Small intestine (tissue), 16 donors: ENCODE measurements at places on chromosomes 7 and 10.

DNA sequence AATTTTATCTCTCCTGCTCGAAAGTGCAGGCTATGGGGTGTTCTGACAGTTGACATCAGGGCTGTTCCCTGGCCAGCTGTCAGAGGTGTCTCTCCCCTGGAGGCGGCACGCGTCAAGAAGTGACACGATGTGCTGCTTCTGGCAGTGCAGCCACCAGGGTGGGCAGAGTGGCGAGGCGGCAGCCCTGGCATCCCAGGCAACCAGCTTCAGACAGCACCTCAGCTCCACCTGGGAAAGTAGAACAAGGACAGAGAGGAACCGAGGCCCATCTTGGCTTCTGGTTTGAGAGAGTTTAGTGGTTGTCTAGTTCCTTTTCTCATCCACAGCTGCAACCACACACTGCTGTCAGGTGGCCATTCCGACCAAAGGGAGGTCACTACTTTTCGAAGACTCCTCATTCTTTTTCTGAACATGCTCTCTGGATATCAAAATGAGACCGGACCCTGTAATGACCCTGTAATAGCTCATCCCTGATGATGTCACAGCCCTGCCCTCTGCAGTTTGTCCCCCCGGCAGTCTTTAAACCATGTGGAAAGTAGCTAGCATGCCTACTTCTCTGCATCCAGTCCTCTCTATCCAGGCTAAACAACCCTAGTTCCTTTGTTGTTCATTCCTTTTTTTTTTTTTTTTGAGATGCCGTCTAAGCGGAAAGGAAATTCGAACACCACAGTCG is 381.0 kb upstream of the NRP1 start:
- DNase-seq, result no peak

DNA sequence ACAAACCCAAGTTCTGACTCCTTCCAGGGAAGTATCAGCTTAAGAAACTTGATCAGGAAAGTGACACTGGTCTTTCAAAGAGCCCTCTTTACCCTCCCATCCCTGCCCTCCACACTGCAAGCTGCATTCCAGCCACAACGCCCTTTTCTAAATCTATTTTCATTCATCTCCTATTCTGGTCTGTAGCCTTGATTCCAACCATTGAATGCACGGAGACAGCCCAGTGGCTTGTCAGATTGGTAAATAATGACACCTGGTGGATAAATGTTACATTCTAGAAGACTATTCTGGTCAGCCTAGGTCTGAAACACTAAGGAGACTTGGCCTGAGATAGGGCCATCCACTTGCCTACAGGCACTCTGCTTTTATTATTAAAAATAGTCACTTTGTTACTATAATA is 20.9 kb downstream of the MORN4 start:
- DNase-seq, result peak; percentile 46

DNA sequence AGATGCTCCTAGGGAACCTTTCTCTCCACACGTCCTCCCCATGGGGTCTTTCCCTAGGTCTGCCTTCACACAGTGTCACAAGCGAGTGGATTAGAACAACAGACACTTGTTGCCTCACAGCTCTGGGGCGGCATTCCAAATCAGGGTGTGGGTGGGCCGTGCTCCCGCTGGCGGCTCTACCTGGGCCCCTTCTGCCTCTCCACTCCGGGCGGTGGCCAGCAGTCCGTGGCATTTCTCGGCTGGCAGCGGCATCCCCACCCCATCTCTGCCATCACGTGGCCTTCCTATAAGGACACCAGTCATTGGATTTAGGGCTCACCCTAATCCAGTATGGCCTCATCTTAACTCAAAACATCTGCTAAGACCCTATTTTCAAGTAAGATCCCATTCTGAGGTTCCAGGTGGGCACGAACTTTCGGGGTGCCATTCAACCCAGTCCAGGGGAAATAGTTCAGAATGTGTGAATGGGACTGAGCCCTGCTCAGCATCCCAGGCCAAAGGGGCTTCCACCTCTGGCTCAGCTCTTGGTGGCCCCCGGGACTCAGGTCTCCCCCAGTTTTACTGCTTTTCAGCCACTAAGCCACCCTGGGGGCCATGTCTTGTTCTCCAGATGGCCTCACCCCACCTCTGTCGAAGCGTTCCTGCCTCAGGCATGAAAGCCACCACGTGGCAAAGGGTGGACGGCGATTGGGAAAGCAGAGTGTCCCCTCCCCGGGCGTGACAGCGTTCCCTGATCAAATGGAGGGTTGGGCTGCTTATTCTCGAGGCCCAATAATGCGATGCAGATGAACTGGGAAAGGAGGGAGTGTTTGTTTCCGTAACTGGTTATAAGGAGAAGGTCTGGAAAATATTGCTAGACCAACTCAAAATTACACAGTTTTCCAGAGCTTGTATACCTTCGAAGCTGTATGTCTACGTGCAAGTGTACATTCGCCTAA is 350.0 kb downstream of the GLRX3 start:
- peak; percentile 38 for DNase-seq

DNA sequence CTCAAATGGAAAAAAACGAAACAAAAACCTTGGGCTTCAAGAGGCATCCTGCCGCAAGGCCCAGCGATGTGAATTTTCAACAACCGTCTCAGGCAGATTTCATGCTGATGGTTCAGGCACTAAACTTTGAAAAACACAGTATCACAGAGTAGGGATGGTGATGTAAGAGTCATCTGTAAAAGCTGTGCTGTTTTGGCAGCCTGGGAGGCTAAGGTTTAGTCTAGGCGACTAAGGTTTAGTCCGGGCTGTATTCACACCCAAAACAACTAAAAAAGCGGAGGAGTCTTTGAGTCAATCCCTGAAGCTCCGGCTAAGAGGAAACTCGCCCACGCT is 420 bp upstream of the MINPP1 start:
- no peak for DNase-seq

GRCh38 chr10:14478201-14478600 is 147.5 kb upstream of the FRMD4A start:
- no peak for DNase-seq

DNA sequence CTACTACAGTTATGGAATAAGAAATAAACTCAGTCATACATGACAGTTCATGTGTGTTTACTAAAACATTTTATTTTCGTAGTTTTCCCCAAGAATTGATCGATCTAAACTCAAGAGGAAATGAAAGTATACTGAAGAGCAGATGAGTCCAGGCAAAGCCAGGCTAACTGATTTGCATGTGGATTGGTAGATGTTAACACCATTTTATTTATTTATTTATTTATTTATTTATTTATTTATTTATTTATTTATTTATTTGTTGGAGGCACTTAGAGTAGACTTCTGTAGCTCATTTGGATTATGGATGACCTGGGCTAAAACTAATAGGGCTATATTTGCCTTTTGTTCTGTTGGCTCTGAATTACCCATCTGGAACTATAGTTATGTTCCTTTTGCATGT is 68.5 kb upstream of the DKK1 start:
- DNase-seq, result no peak

- no peak for DNase-seq
Observed at GRCh38 chr10:1670541-1671365, 66.6 kb downstream of the ADARB2 start.

GRCh38 chr7:38274486-38274885 is 1.1 kb upstream of the TARP start:
- DNase-seq, result no peak

GRCh38 chr7:26619348-26619984 is 244.9 kb downstream of the SKAP2 start:
- DNase-seq, result no peak

DNA sequence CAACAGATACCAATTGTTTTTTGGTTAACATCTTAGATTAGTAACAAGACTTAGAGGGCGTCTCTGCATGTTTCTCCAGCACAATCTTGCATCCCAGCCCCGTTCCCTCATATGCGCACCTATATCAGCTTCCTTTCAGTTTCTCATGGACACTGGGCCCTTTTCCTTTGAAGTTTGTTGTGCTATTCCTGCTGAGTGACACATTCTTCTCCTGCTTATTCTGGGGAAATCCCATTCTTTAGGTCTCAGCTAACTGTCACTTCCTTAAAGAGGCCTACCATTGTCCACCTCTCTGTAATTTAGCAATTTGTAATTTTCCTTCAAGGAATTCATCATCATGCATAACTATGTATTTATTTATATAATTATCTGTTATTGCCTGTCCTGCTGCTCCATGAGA is 110.3 kb upstream of the STEAP1B start:
- no peak for DNase-seq

DNA sequence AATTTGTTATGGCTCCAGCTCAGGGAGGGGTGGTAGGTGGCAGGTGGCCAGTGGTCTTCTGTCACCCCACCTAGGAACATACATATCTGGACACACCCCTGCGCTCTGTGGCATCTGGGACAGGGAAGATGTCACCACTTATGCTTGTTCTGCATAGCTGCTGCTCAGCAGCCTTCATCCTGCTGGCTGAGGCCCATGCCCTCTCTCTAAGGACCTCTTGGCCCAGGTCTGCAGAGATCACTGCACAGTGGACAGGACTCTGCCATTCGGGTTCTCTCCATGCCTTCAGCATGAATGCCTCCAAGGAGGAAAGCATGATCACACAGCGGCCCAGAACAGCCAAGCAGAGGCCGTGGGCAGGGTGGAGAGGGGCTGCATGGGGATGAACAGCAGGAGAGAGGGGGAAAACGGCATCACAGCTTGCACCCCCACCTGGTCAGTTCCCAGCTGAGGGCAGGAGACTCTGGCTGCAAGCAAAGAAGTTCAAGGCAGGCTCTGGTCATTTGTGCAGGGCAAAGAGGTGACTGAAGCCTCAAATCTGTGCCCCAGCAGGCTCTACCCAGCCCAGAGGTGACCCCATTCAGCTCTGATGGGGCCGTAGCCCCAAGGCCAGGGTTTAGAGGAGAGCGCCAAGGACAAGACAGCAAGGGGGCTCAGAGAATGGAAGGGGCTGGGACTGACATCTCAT is 47.8 kb upstream of the GDF10 start:
- DNase-seq, result no peak

GRCh38 chr7:5624386-5625365 is 156.8 kb downstream of the RNF216 start:
- no peak for DNase-seq

GRCh38 chr7:140673063-140673773 is 473 bp downstream of the ADCK2 start:
- DNase-seq, result peak; percentile 62

DNA sequence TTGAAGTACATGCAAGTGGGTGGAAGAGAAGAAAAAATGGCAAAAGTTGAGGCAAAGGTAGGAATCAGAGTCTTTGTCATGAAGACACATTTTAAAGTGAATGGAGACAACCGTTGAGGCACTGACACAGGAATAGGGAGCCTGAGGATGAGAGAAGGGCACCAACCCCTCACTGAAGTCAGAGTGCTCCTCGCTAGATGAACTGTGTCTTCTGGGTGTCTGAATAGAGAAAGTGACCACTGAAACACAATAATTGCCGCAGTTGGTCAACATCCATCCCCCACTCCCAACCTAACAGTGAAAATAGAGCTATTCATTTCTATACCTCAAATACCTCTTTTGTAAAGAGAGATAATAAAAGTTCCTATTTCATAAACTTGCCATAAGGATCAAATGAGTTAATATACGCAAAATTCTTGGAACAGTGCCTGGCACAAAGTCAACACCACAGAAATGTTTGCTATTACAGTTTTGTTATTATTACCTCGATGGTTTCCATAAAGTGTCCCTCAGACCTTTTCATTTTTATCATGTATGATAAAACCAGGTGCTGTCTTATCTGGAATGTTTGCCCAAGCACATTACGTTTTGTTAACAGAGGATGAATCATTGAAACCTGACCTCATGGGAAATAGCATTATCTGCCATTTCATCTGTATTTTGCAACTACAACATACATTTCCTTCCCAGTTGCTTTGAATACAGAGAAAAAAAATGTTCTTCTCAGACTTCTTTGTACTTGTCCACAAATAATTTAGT is 61.8 kb upstream of the SP4 start:
- peak; percentile 81 for DNase-seq

- DNase-seq, result no peak
Observed at GRCh38 chr7:10773430-10773829, 200.2 kb upstream of the PHF14 start.

DNA sequence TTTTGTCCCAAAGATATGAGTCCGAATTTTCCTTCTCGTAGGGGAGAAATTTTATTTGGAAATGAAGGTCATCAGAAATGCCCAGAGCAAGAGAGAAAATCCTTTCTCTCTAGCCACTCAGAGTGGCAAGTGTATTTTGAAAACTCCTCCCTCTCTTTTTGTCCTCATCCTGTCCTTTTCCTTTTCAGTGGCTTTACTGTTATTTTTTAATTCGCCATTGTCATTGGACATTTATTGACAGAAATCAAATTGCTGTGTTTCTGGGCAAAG is 39.6 kb downstream of the TET1 start:
- no peak for DNase-seq

DNA sequence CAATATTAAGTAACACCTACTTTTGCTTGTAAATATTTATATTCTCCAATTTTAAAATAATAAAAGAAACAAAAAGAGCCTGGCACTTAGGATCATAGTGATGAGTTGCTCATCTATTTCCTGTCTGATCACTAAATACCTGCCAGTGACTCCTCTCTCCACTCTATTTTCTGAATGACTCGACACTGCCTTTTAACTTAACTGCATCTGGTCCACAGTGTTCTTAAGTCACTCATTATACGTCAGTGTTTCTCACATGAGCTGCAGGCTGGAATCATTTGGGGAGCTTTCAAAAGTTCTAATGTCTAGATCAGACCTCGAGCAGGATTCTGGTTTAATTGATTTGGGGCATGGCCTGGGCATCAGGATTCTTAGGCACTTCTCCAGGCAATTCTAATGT is 78.0 kb upstream of the AGBL3 start:
- no peak for DNase-seq

GRCh38 chr7:24739306-24739705 is 18.0 kb downstream of the GSDME start:
- DNase-seq, result peak; percentile 65

GRCh38 chr7:150719960-150720891 is 3.8 kb downstream of the GIMAP1 start:
- DNase-seq, result no peak

- peak; percentile 79 for DNase-seq
Observed at GRCh38 chr7:74289018-74289658, at the start of gene CLIP2. CLIP2 (plus strand) TSS chr7:74289407; CDS start chr7:74317547, 28,140 bp downstream.

DNA sequence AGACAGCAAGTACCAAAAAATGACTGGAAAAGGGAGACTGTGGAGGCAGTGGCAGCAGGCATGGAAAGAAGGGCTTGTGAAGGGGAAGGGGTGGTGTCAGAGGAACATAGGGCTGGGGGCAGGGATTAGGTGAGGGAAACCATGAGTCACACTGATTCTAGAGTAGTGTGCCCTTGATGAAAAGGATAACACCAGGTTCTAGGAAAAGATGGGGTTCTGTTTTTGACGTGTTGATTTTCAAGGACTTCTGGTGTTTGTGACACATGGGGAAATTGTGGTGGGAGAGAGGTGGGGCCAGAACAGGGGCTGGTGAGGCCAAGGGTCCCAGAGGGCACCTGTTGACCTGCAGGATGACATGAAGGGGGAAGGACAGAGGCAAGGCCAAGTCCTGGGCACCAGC is 57.1 kb downstream of the FIGNL1 start:
- no peak for DNase-seq

GRCh38 chr10:19629567-19629966 is 186.7 kb upstream of the PLXDC2 start:
- DNase-seq, result no peak

- peak; percentile 70 for DNase-seq
Observed at GRCh38 chr10:123891144-123892071, at the start of gene CPXM2. CPXM2 (minus strand) TSS chr10:123891807; CDS start chr10:123891659, 148 bp downstream.
